ENCODE measurements at places on chromosomes 2 and 18. TPM values are rescaled to one million over a fixed set of nuclear protein-coding genes. Genes with fewer than 3 reads are reported as not detected.

DNA sequence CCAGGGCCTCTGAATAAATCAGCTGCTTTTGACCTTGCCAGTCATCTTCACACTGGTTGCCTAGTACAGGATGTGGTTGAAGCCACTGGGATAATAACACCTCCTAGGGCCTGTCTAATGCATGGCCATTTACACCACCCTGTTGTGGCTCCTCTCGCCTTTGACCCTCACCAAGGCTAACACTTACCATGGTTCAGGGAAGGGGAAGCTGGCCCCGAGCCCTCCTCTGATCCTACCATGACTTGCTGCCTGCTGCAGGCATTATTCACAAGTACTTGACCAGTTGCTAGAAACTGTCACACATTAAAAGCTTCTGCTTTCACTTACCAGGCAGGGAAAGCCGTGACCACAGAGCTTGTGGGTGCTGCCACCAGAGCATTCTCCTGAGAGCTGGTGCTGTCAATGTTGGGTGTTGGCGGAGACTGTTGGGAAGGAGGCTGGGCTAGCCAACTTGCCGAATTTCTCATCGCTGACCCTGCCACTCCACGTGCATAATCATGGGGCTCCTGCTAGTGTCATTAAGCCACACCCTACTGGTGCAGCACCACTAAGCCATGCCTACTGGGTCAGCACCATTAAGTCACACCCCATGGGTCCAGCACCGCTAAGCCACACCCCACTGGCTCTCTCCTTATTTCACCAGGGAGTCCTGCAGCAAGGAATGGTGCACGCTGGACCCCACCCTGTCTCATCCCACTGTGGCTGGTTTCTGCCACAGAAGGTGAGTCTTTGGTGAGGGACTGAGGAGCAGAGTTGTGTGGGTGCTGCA is 47.0 kb upstream of the TTC39C start:
- peak; percentile 41 for DNase-seq

DNA sequence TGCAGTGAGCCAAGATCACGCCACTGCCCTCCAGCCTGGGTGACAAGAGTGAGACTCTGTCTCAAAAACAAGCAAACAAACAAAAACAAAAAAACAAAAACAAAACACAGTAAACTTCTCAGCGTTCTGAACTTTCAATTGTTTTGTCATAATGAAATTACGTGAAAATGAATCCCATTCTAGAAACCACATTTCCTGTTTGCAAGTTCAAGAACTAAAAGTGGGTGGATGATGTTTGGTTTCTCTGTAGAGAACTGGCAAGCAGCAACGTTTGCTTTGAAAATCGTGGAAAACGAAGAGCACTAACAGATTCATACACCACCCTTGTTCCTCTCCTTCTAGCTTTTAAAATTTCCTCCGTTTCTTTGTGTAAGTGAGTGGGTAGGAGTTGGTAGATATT is 226.1 kb upstream of the LYPD1 start:
- no peak for DNase-seq

DNA sequence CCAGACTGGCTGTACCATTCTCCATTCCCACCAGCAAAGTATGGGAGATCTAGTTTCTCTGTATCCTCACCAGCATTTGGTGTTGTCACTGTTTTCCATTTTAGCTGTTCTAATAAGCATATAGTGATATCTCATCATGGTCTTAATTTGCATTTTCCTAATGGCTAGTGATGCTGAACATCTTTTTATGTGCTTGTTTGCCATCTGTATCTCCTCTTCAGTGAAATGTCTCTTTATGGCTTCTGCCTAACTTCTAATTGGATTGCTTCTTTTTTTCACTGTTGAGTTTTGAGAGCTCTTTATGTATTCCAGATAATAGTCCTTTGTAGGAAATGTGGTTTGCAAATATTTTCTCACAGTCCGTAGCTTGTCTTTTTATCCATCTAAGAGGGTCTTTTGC is 18.9 kb upstream of the BIN1 start:
- no peak for DNase-seq

- no peak for DNase-seq
Observed at GRCh38 chr18:10839421-10839820, 309.9 kb downstream of the PIEZO2 start.

DNA sequence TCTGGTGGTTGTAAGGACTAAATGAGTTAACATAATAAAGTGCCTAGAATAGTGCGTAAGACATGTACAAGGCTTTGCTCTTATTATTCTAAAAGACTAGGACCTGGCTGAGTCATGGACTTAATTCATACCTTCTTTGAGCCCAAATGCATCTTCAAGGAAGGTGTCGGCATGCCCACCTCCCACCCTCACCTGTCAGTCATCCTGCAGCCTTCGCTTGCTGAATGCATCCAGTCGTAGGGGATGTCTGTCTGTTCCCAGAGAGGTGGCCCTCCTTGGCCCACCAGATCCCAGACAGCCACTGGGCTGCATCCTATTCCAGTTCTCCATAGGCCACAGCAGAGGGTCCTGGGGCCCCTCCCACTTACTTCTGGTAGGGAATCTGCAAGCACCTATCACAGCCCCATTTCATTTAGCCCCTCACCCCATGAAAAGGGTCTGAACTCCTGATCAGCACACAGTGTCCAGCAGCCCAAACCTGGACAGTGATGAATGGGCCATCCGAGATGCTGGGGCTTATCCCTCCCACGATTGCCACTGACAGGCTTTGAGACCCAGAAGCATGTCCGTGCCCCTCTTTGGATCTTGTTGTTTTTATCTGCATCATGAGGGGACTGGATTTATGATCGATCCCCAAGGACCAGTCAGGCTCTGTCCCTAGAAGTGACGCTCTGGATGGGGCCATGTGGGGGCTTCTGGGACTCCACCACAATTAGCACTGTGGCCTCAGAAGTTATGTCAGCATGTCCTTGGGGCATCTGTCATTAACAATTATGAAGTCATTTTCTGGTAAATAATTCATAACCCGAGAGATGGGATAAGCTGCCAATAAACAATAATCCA is 101.1 kb downstream of the KLHL29 start:
- DNase-seq: no peak

- peak; percentile 27 for DNase-seq
Observed at GRCh38 chr2:50746526-50746925, 285.4 kb downstream of the NRXN1 start.

- DNase-seq: peak; percentile 58
Observed at GRCh38 chr18:34224423-34225217, at the start of gene NOL4. NOL4 (minus strand) TSS chr18:34224913; CDS start chr18:34223253, 1,660 bp downstream.

- no peak for DNase-seq
Observed at GRCh38 chr18:50277942-50278341, 3.4 kb downstream of the MBD1 start.

The TAF1B gene
- 27.6 TPM for total RNA-seq

DNA sequence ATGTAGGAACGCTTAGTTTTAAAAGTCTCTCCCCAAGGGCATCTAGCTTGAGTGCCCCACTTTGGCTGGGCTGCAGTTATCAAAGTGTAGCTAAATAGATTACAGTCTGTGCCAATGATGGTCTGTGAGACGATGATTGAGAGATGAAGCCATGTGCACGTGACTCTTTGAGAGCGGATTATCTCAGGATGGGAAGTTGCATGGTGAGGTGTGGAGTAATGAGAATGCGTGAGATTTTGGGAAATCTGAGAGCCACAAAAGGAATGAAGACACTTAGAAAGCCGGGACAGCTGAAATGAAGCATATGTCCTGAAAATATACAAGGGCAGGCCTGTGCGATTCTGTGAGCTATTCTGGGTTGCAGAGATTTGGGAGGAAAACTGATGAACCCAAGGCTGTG is 370.0 kb downstream of the TGIF1 start:
- peak; percentile 3 for DNase-seq

- DNase-seq: no peak
Observed at GRCh38 chr18:35717182-35717581, 135.6 kb downstream of the GALNT1 start.

- DNase-seq: peak; percentile 48
Observed at GRCh38 chr2:86518481-86518880, 44.8 kb downstream of the CHMP3 start.

The ANKRD23 gene
- total RNA-seq: 0.58 TPM

DNA sequence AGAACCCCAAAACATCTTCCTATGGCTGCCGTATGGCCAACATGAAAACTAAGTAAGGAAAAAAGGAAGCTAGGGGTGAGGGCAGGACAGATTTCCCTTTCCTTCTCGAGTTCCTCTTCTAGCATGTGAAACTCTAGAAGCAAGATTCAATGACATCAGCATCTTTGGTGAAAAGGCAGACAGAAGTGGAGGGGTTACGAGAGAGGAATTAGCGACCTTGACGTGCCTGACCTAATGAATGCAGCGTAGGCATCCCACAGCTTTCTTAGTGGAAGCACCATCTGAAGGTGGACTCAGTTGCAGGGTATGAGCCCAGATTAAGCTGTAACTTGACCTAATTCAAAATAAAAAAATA is 47.9 kb upstream of the PELI1 start:
- no peak for DNase-seq

- peak; percentile 85 for DNase-seq
Observed at GRCh38 chr18:3449512-3450011, 410 bp upstream of the TGIF1 start.

- DNase-seq: no peak
Observed at GRCh38 chr18:5302606-5303005, 7.1 kb upstream of the ZBTB14 start.

GRCh38 chr2:217186668-217187159 is 326.9 kb upstream of the TNP1 start:
- DNase-seq: no peak

DNA sequence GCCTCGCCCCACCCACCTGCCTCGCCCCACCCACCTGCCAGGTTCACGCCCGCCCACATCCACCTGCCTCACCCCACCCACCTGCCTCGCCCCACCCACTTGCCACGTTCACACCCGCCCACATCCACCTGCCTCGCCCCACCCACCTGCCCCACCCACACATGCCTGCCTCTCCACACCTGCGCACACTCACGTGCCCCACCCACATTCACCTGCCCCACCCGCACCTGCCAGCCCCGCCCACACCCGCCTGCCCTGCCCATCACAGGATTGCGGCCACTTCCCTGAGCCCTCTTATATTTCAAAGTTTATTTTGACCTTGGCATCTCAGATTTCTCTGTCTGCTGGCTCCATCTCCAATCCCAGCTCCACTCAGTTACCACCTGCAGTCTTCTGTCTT is 217.5 kb upstream of the SOX11 start:
- no peak for DNase-seq

GRCh38 chr2:233486778-233487552 is 79.6 kb downstream of the USP40 start:
- DNase-seq: peak; percentile 34

GRCh38 chr18:32480581-32480980 is 9.9 kb upstream of the GAREM1 start:
- no peak for DNase-seq

- no peak for DNase-seq
Observed at GRCh38 chr2:86081724-86082123, 24.0 kb downstream of the POLR1A start.

The UGT1A4 gene
- not detected for total RNA-seq

DNA sequence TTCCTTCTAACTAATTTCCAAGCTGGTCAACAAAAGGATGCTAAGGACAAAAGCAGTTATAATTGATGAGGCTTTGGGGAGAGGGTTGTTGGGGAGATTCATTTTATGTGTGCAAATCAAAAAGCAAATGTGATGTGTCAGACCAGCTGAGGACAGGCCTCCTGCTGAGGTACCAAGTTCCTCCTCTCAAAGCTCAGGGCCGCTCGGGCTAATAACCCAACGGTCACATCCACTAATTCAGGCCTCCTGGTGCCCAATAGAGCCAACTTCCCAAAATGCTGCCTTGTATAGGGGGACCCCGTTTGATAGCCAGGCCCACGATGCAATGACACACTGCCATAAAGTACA is 88.6 kb upstream of the RTN4 start:
- no peak for DNase-seq

DNA sequence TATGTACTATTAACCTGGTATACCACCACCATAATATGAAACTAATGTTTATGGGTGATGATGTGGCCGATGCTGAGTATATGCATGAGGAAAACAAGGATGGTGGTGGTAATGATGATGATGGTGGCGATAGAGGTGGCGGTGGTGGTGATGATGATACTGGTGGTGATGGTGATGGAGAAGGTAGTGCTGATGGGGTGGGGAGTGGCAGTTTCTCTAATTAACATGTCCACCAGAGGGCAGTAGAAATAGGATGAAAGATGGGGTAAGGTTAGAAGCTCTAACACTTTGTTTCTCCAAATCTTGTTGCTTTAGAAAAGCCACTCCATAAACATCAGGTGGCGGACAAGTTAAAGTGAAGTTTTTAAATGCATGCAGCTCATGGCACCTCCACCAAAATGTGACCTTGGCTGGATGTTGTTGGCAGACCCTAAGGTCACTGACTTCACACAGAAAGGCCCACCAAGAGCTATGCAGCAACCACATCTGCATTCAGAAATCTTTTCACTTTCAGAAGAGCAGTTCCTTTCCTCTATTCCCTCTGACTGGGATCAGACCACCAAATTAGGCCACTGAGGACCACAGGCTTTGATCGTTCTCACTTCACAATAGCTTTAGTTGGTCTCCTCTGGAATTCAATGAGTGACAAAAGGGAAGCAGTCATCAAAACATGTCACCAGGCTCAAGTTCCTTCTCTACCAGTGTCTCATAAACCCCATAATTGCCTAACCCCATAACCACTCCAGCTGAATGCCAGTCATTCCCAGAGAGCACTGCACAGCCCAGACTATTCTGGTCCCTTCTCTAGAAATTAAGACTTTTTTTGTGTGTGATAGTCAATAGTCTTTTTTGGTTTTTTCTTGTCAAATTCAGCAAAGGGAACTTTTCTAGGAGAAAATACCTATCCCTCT is 7.5 kb upstream of the BCL11A start:
- DNase-seq: peak; percentile 24

The MYL1 gene
- total RNA-seq: 3.3 TPM

The CPSF3 gene
- 99.4 TPM for total RNA-seq

All from SJCRH30 (cell line).